ENCODE measurements at places on chromosomes 16 and 17. TPM values are rescaled to one million over a fixed set of nuclear protein-coding genes. Genes with fewer than 3 reads are reported as not detected.

NPIPB9 gene
- 0.35 TPM for polyA plus RNA-seq

INCA1 gene
- polyA plus RNA-seq: 1.3 TPM

ABCC11 gene
- polyA plus RNA-seq: 0.18 TPM

BCL6B gene
- 9.9 TPM for polyA plus RNA-seq

TNFSF13 gene
- polyA plus RNA-seq: 22.3 TPM

SLC13A5 gene
- 0.10 TPM for polyA plus RNA-seq

Data from urinary bladder (tissue), 4 donors.